ENCODE measurements at places on chromosomes 7 and 10.

DNA sequence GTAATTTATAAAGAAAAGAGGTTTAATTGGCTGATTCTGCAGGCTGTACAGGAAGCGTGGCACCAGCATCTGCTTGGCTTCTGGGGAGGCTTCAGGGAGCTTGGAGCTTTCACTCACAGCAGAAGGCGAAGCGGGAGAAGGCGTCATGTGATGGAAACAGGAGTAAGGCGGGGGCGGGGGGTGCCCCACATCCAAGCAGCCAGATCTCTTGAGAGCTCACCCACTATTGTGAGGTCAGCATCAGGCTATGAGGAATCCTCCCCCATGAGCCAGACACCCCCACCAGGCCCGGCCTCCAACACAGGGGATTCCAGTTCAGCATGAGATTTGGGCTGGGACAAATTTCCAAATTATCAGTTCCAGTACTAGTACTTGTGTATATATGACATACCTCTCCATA lies 46.2 kb downstream of the WDR37 start:
- DNase-seq: no peak

GRCh38 chr7:24702755-24703154 lies 54.5 kb downstream of the GSDME start:
- peak; percentile 86 for DNase-seq

DNA sequence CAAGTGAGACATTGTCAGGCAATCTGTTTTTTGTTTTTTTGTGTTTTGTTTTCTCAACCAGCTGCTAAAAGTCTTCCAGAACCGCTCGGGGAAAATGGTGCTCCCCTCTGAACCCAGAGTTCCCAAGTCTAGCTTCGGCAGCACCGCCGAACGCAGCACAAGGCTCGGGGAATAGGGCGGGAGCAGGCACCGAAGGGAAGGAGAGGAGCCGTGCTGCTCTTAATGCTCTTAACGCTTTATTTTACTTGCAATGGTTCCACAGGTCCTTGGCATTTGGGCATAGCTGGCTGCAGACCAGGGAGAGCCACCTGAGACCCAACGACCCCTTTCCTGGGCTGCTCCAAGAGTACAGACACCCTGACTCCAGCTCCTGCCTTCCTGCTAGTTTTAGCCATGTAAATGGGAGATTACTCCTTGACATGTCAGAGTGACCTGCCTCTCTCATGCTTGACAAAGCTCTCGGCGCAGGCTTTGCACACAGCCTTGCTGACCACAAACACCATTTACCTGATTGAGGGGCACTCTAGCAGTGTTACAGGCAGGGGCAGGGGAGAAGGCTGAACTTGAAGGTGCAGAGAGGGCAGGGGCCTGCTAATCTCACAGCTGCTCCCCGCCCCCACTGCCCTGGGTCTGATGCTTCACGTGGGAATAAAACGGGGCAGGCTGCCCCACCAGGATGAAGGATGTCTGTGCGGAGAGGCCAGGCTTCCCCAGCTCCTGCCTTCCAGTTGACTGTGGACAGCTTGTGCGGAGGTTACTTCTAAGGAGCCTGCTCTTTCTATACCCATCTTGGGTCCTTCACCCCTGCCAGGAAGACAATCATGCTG lies 58.6 kb upstream of the EFCAB10 start:
- DNase-seq: no peak

- DNase-seq: no peak
Measured at GRCh38 chr7:94440451-94441039, 45.9 kb downstream of the COL1A2 start.

GRCh38 chr10:78871796-78872195 lies 197.0 kb upstream of the ZMIZ1 start:
- DNase-seq: no peak

- DNase-seq: no peak
Measured at GRCh38 chr7:22564511-22565045, 64.6 kb upstream of the STEAP1B start.

GRCh38 chr7:127667017-127667670 lies 15.2 kb downstream of the SND1 start:
- DNase-seq: no peak

DNA sequence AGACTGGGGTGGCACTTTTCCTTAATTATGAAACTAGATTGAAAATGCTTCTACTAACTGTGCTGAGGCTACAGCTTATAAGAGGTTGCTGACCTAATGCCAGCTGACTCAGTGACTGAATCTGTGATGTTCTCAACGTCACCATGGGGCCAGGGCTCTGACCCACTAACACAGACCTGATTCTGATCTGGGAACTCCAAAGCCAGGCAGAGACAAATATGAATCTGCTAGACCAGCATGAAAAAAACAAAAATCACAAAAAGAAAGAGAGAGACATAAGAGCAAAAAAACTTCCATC lies 16.1 kb downstream of the USP6NL start:
- DNase-seq: no peak

DNA sequence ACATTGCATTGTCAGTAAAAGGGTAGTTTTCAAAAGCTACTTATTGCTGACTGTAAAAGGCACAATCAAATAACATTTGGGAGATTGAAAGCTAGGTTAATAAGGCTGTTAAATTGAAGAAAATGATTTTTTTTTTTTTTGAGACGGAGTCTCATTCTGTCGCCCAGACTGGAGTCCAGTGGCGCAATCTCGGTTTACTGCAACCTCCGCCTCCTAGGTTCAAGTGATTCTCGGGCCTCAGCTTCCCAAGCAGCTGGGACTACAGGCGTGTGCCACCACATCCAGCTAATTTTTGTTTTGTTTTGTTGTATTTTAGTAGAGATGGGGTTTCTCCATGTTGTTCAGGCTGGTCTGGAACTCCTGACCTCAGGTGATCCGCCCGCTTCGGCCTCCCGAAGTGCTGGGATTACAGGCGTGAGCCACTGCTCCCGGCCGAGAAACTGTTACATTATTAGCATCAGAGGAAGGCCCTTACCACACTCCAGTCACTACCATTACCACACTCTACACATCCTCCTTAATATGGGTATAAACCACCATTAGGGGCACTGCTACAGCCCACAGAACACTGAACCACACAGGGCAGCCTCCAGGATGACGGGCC lies 1.0 kb downstream of the CYP51A1 start:
- DNase-seq: no peak

GRCh38 chr10:119190954-119191785 lies 12.6 kb upstream of the PRDX3 start:
- DNase-seq: no peak

DNA sequence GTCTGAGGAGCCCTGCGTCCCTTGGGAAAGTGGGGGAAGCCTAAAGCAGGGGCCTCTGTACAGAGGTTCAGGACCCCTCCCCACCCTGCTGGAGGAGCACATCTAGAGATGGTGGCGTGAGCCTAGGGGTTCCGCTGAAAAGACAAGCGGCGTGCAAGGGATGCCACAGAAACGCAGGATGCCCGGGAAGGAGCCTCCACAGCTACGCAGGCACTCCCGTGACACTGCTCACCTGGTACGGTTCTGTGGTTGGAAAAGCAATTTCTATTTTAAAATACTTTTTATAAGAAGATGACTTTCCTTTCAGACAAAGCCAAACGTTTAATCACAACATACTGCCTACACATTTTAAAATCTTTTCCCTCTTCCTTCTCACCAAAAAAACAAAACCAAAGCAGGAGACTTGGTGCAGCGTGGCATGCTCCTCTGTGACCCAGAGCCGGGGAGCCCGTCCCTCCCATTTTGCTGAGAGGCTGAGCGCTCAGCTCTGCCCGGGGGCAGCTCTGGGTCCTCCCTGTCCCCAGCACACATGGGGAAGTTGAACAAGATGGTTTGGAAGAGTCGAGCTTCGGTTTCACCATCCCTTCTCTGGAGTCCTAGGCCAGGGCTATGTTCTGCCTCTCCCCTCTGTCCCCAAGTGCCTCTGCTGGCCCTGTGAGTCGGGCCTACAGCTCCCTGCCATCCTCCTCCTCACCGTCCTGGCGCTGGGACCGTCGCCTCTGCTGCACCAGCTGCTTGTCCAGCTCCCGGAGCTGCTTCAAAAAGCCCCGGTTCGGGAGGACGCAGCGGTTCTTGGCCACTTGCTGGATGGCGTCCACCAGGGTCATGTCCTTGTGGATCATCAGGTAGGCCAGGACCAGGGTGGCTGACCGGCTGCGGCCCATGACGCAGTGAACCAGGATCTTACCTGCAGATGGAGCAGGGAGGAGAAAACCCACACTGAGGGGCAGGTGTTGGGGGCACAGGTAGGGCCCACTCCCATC lies 74.0 kb upstream of the SAMD8 start:
- no peak for DNase-seq

DNA sequence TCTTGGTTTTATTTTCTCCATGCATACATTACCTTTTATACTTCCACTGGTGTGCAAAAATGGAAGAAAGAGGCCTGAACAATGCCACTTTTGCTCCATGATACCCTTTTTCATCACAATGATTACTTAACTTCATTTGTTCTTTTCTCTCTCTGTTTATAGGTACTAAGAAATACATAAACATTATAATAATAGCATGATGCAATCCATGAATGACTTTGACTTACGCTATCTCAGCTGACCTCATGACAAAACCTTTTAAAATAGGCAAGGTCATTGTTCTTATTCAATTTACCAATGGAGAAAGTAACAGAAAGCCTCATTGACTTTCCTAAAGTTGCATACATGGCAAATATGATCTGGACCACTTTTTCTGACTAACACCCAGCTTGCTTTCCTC lies 105.1 kb upstream of the ZEB1 start:
- DNase-seq: no peak

DNA sequence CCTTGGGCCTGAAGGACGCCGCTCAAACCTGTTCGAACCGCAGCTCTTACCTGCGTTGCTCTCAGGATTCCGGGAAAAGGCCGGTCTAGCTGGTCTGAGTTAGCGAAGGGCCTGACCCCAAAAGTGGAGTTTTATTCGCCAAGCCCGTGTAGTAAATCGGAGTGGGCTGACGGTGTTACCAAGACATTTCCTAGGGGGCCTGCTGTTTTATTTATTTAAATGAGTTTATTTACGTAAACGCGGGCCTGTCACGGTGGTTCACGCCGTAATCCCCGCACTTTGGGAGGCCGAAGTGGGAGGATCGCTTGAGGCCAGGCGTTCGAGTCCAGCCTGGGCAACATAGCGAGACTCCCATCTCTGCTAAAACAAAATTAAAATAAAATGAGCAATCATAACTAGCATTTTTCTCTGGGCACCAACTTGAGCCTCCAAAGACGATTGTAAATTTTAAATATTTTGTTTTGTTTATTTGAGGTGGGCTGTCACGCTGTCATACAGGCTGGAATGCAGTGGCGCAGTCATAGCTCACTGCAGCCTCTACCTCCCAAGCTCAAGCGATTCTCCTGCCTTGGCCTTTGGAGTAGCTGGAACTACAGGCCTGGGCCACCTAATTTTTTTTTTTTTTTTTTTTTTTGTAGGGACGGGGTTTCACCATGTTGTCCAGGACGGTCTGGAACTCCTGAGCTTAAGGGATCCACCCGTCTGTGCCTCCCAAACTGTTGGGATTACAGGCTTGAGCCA lies 903 bp downstream of the ZNF655 start:
- DNase-seq: no peak

- no peak for DNase-seq
Measured at GRCh38 chr7:70771451-70771850, 360.5 kb upstream of the GALNT17 start.

- no peak for DNase-seq
Measured at GRCh38 chr10:89829262-89829886, 128.0 kb downstream of the KIF20B start.

GRCh38 chr7:38274486-38274885 lies 1.1 kb upstream of the TARP start:
- no peak for DNase-seq

DNA sequence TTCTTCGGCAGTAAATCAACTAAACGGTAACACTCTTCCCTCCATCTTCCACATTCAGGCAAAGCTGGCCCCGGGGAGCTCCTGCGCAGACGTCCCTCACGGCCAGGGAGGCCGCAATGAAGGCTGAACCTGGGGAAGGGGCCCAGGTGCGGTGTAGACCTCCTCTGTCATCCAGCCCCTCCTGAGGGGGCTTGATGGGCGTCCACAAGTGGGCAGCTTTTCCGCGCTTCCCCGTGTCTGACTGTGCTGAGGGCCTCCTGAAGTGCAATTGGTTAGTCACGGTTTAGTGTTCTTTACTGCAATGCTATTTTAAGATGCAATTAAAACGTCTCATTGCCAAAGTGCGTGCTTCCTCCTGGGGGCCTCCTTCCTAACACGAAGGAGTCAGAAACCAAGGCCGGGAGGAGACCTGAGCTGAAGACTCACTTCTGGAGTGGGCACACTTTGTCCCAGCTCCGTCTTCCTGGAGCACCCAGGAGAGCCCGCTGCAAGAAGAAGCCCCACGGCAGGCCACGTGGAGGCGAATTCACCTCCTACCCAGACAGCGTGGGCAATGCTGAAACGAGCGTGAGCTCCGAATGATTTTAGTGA lies 173.3 kb downstream of the ELFN1 start:
- peak; percentile 74 for DNase-seq

- DNase-seq: no peak
Measured at GRCh38 chr10:112202561-112203241, 19.1 kb upstream of the GPAM start.

DNA sequence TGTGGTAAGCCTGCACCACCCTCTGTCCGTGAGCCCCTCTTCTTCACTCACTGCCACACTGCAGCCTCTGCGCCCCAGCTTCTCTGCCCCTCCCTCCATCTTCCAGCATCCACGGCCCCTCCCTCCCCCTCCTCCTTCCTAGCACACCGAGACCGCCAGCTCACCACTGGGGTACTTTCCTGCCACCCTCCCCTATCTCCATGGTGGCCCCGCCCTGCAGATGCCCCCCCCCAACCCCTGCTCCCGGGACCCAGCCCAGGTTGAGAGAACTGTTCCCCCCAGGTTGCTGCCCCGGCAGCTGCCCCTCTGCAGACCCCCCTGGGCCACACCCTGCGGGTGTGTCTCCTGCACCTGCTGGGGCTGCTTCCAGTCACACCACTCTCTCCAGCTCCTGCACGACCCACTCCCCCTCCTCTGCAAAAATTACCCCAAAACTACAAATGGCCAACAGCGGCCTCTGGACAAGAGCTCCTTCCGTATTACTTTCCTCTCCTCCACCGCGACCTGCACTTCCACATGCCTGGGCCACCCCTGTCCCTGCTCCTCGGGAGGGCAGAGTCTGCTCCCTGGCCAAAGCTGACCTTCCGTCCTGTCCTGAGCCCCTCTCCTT lies 209.2 kb upstream of the PPP2R2D start:
- no peak for DNase-seq

DNA sequence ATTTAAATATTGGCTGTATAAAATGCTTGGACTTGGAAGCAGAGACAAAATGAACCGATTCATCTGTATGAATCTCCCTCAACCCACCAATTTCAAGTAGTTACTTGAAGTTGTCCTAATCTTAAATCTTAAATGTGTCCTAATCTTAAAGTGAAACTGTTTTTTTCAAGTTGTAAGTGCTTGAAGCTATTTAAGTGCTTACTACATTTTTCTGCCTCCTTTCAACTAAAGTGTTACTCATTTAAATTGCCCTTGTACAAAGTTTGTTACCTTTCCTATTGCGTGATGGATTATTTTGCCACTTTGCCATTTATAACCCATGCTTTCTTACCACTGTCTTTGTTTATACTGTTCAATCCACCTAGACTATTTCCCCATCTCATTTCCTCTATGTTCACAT lies 2.8 kb downstream of the BCAP29 start:
- no peak for DNase-seq

- no peak for DNase-seq
Measured at GRCh38 chr10:102501201-102502028, 1.1 kb downstream of the ACTR1A start.

Data from posterior cingulate gyrus (tissue), 11 donors.